Activated CD8-positive, alpha-beta memory T cell treated with anti-CD3 and anti-CD28 coated beads for 48 hours (primary cell): ENCODE measurements at places on chromosomes 1 and 21.

DNA sequence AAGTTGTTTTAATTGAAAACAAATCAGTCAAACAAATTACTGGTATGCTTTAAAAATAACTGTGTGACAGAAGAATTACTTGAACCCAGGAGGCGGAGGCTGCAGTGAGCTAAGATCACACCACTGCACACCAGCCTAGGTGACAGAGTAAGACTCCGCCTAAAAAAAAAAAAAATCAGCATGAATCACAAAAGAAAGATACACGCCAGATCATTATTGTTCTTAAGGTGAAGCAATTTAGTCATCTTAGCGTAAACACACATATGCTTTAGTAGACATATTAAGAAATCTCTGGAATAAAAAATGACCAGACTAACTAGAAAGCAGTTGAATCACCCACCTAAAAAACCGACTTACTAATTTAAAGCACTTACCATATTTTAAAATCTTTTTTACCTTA lies 20.2 kb downstream of the RERE start:
- DNase-seq = no peak

DNA sequence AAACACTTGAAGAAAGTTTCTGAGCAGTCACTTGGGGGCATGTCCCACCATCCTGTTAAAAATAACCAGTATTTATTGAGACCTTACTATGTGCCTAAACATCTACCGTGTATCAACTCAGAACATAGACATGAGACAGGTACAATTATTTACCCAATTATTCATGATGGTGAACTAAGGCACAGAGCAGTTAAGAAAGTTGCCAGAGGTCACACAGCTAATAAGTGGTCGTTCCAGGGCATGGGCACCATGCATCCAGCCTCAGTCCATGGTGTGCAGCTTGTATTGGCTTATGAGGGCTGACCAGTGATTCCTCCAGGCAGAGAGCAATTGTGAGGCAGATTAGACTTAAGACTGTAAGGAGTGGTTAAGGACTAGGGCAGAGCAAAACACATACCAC lies 5.4 kb downstream of the PLA2G5 start:
- no peak for DNase-seq

DNA sequence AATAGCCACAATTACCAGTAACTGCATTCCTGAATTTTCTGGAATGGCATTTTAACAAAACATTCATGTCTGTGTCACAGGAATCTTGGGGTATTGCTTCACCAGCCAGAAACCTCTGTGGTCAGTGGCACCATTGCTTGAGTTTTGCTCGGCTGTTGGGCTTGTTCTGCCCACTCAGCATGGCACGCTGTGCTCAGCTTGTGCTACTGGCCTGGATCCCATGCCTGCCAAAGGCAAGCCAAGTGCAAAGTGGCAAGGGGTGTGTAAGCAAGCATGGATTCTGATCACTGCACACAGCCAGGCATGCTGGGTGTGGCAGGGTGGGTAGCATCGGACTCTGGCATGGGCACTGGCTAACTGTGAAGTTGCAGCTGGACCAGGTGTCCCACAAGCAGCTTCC lies 1150.9 kb downstream of the MRPL39 start:
- no peak for DNase-seq

DNA sequence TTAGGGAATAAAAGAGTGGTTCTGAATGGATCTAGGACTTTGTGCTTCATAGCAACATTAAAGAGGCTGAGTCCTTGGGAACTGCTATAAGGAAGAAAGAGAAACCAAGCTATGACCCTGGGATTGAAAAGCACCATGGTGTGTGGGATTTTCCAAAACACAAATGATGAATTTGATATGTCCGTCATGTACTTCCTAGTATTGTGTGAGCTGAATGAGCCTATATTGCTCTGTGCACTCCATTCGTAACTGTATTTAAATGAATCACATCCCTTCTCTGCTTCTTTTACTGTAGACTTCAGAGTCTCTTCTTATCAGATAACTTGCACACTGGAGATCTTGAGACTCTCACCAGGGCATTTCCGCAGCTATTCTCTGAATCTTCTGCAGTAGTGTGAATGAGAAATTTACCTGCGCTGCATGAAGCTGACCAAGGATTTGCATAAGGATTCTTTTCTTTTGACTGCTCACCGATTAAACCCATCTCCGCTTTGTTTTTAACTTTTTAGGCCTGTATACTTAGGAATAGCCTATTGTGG lies 23.1 kb upstream of the OR10J4 start:
- DNase-seq = no peak

DNA sequence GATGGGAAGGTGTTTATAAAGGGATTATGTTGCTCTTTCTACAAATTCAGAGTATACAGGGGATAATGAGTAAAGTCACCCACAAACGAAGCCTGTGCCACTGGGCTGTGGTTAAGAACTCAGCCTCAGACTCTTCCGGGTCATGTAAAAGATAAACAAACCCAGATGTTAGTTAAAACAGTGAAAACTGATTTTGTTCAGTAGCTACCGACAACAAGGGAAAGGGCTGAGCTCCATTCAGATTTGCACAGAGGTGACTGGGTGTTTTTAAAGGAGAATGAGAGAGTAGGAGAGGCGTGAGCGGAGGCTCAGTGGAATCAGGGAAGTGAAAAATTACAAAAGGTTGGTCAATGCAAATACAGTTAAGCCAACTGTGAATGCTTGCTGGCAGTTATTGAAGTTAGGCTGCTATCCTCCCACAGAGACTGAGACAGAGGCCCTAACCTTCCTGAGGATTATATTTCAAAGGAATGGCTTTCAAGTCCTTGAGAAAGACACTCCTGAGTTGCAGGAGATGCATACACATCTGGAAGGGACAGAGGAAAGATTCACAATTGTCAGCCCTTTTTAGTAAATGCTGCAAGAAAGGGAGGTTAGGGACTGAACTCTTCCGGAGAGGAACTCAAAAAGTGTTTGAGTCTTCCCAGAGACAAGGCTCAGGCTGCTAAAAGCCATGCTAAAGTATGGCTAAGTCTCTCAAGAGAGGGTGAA lies 29.9 kb upstream of the SAMD13 start:
- no peak for DNase-seq

GRCh38 chr1:214920337-214920736 lies 162.2 kb upstream of the KCNK2 start:
- no peak for DNase-seq

DNA sequence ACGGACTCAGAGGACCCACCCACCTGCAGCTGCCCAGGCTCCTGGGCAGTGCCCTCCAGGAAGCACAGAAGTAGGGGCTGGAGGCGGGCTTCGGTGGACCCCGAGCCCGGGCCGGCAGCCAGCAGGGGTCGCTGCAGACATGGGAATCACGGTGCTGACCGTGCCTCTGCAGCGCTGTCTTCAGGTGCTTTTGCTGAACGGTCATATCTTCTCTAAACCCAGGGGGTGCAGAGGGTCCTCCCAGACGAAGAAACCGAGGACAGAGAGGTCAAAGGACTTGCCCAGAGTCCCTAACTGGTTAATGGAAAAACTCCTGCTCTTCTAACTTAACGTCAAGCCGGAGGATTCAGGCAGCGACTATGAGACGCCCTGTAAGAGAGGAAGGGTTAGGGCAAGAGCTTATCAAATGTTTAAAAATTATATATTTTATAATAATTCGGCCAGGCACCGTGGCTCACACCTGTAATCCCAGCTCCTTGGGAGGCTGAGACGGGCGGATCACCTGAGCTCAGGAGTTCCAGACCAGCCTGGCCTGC lies 21.5 kb upstream of the LEFTY2 start:
- DNase-seq = peak; percentile 79

- DNase-seq = no peak
Measured at GRCh38 chr1:902802-903201, 20.9 kb upstream of the SAMD11 start.

- no peak for DNase-seq
Measured at GRCh38 chr1:213183036-213183672, 132.1 kb downstream of the RPS6KC1 start.

DNA sequence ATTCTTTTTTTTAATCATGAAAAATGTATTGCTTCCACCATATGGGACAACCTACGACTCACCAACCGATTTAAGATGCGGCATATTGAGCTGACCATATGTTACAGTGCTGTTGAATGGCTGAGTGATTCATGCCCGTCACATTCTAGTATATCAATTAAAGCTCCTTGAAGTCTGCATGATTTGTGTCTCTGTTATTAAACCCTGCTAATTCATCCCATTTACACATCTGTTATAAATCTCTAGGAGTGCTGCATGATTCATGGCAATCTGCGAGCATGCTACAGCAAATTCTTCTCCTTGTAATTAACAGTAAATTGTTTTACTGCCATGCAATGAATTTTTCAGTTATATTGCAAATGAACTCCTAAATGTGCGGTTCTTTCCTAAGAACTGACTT lies 239.8 kb downstream of the USH2A start:
- DNase-seq = no peak
